ENCODE measurements at places on chromosomes 2 and 18. TPM values are rescaled to one million over a fixed set of nuclear protein-coding genes. Genes with fewer than 3 reads are reported as not detected.

- peaks cover 8% of the 10 kb centered on the region for H3K27me3 ChIP-seq
- H3K4me1 ChIP-seq = peaks cover 4% of the 10 kb centered on the region
- H3K36me3 ChIP-seq = no peaks in the 10 kb centered on the region
- no peak overlapping the region for H3K4me3 ChIP-seq
These were observed 11.8 kb upstream of the DUSP2 start for GRCh38 chr2:96156926-96157648.

- H3K4me3 ChIP-seq = peak overlapping the region; percentile 84
- no peaks in the 10 kb centered on the region for H3K27me3 ChIP-seq
- H3K36me3 ChIP-seq = no peaks in the 10 kb centered on the region
- no peak for DNase-seq
- peaks cover 31% of the 10 kb centered on the region for H3K4me1 ChIP-seq
These were observed 34.7 kb downstream of the PTPN18 start for GRCh38 chr2:130390460-130391057.

- peaks cover under 1% of the 10 kb centered on the region for H3K36me3 ChIP-seq
- DNase-seq = no peak
- H3K27ac ChIP-seq = no peak overlapping the region
- H3K4me3 ChIP-seq = no peak overlapping the region
- peaks cover 9% of the 10 kb centered on the region for H3K27me3 ChIP-seq
These were observed 86.9 kb downstream of the LRRC30 start for GRCh38 chr18:7317804-7318231.

DNA sequence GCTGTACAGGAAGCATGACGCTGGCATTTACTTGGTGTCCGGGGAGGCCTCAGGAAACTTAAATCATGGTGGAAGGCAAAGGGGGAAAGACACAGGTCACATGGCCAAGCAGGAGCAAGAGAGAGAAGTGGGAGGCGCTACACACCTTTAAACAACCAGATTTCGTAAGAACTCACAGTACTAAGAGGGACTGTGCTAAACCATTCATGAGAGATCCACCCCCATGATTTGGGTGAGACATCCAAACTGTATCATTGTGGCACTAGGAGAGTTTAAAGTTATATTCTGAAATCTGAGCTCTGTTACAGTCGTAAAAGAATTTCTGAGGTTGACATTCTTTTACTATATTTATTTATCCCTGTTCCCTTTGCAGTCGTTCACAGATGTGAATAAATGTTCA is 116.6 kb downstream of the ICA1L start:
- DNase-seq = no peak
- H3K4me1 ChIP-seq = peaks cover 10% of the 10 kb centered on the region
- no peak overlapping the region for H3K4me3 ChIP-seq
- peaks cover 5% of the 10 kb centered on the region for H3K36me3 ChIP-seq
- H3K27me3 ChIP-seq = no peaks in the 10 kb centered on the region

DNA sequence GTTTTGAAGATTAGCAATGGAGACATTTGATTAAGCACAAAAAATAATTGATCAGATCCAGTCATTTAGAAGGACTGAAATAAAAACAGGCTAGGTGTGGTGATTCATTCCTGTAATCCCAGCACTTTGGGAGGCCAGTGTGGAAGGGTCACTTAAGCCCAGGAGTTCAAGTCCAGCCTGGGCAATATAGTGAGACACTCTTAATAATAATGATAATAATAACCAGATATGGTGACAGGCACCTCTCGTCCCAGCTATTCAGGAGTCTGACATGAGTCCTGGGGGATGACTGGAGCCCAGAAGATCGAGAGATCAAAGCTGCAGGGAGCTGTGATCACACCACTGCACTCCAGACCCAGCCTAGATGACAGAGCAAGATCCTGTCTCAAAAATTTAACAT is 3.5 kb upstream of the FN1 start:
- H3K4me3 ChIP-seq = peak overlapping the region; percentile 84
- peaks cover 52% of the 10 kb centered on the region for H3K4me1 ChIP-seq
- no peaks in the 10 kb centered on the region for H3K27me3 ChIP-seq
- no peak for DNase-seq

DNA sequence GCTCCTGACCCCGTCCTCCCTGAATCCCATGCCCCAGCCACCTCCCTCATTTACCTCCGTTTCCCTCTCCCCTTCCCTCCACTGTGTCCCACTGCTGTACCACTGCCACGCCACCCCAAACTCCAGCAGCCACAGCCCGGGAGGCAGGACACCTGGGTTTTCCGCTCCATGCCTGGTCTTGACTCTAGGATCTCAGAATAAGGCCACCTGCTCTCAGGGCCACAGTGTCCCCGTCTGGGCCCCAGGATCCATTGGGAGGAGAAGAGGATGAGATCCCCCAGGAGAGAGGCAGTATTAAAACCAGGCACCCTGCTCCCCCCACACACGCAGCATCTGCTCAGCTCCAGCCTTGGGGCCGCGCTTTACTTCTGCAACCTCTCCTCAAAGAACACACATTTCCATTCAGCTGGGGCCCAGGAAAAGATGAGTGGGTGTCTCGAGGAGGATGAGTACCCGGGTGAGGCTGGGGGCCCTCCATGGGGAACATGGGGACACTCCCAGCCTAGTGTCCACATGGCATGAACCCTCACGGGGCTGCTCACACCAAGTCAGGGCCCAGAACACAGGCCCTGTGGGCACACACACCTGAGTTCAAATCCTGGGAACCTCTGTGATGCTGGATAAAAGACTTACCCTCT is 32.8 kb upstream of the TNS1 start:
- no peak for DNase-seq
- H3K36me3 ChIP-seq = no peaks in the 10 kb centered on the region
- H3K27me3 ChIP-seq = peaks cover 21% of the 10 kb centered on the region
- H3K4me1 ChIP-seq = peaks cover 17% of the 10 kb centered on the region

TTLL4 gene
- total RNA-seq = 20.3 TPM

Measured in chondrocyte (in vitro differentiated cells).